ENCODE measurements at places on chromosomes 7 and 10.

GRCh38 chr7:115676080-115676479 lies 354.5 kb downstream of the TFEC start:
- no peak for DNase-seq

DNA sequence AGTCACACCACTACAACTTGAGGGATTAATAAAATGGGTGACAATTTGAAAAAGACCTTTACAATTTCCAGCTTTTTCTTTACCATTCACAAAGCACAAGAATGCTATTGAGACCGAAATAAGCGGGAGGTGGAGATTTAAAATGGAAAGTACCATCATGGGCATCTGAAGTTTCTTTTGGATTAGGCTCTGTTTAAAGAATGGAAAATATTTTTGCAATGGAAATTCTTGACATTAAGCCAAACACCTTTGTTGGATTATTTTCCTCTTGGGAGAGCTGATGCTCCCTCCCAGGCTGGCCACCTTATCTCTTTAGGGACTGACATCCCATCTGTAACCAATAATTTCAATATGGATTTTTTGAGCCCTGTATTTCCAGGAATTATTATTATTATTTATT lies 62.5 kb downstream of the BPGM start:
- no peak for DNase-seq

DNA sequence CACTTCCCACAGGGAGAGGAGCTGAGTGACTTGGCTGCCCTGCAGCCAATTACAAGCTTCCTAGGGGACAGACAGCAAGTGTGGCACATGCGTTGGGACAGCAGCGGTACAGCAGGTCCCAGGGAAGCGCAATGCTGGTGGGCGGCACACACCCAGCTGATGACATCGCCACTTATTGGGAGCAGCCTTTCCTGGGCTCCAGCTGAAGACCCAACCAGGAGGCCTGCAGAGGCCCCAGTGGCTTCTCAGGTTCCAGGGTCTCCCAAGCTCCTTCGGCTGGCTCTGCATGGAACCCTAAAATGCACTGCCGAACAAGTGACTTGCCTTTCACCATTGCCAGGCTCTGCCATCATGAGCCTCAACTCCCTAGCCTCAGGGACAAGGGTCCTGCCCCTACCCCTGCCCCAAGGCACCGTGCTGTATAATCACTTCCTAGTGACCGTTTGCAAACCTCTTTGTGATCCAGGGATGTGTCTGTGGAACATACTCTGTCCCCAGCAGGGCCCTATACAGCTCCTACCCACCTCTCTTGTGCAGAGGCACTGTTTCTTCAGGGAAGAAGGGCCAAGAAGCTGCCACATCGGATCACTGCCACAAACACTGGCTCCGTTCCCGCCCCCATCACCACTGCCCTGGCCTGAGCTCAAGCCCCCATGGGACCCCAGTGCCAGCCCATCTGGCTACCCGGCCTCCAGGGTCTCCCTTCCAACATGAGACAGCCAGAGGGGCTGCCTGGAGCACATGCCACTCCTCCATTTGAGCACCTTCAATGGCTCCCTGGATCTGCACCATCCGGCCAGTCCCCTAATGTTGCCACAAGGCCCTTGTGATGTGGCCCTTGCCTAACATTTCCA lies 19.3 kb upstream of the SLIT1 start:
- no peak for DNase-seq

- no peak for DNase-seq
These were observed 432 bp downstream of the TMEM248 start for GRCh38 chr7:66921396-66921917.

GRCh38 chr7:27994639-27995038 lies 186.0 kb downstream of the JAZF1 start:
- DNase-seq = no peak

GRCh38 chr10:119686465-119687191 lies 35.4 kb downstream of the BAG3 start:
- no peak for DNase-seq

- no peak for DNase-seq
These were observed 1.4 kb downstream of the JCAD start for GRCh38 chr10:30057894-30058556.

GRCh38 chr7:36638140-36638539 lies 86.2 kb downstream of the AOAH start:
- no peak for DNase-seq

GRCh38 chr7:148912758-148913541 lies 28.9 kb upstream of the EZH2 start:
- no peak for DNase-seq

DNA sequence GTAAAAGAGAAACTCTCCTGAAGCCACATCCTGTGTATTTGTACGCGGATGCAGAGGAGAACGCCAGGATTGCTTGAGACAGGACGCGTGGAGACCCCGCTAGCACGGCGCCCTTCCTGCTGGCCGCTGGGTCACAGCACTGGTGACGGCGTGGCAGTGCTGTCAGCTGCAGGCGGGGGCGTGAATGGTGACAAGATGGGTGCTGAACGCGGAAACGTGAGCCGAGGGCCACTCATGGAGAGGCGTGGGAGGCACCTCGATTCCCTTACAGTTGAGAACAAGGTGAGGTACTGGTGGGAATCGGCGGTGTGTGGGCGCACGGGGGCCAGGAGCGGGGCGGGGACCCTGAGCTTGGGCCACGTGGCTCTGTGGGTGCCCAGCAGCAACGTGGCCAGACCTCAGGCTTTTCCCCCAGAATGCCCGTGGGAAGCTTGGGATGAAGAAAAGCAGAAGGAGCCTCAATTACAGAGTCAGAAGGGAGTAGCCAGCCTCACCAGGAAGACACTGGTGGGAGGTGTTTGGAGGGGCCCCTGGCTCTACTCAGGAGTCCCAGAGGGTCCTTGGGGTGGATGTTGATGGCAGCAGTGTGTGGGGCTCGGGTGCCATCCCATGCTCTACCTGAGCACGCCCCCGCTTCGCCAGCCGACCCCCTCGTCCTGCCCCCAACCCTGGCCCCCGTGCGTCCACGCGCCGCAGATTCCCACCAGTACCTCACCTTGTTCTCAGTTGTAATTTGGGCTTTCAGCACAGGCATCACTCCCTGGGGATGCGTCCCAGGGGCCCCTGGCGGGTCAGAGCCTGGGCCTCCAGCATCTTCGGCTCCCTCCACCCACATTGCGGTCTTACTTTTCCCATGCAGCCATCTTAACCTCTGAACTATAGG lies 208.4 kb upstream of the TCERG1L start:
- no peak for DNase-seq

- DNase-seq = no peak
These were observed 928.7 kb downstream of the IPMK start for GRCh38 chr10:57338823-57339558.

DNA sequence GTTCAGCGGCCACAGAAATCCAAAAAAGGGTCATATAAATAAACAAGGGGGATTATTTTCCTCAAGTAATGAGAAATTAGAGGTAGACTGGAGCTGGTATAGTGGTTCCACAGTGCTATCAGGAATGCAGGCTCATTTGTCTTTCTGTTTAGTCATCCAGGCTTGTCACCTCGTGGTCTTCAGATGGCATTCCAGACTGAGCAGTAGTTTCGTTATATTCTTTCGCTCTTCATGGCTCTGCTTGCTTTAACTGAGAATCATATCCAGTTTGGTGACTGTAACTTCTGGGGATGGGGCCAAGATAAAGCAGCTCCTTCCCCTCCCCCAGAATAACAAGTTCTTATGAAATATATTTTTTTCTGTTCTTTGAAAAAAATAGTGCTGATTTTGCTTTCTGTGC lies 9.5 kb downstream of the ANKIB1 start:
- DNase-seq = no peak
